ENCODE measurements at places on chromosomes 4 and X.

DNA sequence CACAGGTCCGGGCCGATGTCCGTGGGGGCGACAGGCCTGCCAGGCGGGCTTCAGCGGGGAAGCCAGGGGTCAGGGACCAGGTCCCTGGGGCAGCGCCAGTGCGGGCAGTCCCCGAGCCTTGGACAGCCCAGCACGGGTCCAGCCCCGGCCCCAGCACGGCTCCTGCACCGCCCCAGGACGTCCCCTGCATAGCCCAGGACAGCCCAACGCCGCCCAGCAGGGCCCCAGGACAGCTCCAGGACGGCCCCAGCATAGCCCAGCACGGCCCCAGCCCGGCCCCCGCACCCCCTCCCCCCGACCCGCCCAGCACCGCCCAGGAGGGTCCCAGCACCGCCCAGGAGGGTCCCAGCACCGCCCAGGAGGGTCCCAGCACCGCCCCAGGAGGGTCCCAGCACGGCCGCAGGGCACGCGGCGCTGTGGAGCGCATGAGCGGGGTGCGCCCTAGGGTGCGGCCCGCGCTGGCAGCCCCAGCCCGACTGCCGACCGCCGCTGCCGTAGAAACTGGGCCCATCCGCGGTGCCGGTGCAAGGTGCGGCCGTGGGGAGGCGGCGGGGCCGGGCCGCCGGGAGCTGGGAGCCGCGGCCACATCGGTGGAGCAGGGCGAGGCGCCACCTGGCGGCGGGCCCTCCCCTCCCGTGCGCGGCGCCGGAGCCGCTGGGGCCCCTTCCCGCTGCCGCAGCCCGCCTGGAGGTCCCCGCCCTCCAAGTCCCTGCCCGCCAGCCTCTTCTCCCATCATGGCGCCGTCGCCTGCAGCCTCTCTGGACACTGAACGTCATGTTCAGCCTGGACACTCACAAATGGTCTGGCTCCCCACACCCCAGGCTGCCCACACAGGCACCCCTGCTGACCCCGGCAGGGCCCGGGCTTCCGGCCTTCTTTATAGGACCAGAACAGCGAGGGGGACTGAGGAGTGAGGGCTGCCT lies 106.8 kb upstream of the NKX1-1 start:
- no peak for DNase-seq

GRCh38 chr4:5800496-5800895 lies 89.5 kb downstream of the EVC start:
- DNase-seq: no peak

GRCh38 chrX:38081909-38082308 lies 75.6 kb downstream of the SYTL5 start:
- no peak for DNase-seq

DNA sequence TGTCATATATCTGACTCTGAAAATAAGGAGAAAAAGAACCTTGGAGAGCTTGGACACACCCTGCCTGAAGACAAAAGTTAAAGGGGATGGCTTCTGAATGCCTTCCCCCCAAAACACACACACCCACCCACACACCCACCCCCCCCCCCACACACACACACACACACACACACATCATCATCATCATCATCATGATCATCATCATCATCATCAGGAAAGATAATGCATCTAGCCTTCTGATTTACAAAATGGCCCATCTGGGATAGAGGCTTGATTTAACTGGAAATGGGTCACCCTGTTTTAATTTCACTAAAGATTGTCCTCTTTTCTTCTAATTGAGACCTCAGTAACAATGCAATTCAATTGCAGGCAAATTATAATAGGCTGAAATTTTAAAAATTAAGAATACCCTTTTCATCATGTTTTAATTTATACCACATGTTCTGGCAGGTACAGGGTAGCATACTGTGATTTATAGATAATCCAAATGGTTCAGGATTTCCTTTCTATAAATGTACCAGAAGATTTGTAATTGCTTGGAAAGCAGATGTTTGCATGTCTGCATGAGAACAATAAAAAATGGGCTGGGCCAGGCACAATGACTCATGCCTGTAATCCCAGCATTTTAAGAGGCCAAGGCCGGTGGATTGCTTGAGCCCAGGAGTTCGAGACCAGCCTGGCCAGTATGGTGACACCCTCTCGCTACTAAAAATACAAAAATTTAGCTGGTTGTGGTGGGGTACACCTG lies 56.5 kb downstream of the TRIM2 start:
- DNase-seq: no peak

GRCh38 chr4:120319046-120319767 lies 252.6 kb upstream of the MAD2L1 start:
- no peak for DNase-seq

DNA sequence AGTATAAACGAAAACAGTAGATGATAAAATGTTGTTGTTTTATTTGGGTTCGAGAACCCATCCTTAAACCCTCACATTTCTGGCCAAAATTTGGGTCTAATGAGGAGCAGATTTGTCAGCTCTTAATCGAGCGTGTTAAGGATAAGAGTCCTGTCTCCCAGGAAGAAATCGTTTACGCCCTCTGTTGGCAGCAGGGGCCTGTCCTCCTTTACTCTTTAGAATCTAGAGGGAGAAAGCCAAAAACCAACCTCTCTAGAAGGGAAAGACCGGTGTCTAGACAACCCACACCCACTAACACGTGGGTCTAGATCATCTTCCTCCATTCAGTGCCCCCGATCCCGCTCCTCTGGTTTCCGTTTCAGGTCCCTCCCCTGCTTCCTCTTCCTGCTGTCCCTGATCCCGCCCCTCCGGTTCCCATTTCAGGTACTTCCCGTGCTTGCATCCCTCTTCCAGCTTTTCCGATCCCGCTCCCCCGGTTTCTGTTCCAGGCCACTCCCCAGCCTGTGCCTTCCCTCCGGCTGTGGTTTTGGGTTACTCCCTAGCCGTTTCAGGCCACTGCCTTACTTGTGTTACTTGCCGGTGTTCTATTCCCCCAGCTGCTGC lies 339.1 kb downstream of the PAPSS1 start:
- no peak for DNase-seq

DNA sequence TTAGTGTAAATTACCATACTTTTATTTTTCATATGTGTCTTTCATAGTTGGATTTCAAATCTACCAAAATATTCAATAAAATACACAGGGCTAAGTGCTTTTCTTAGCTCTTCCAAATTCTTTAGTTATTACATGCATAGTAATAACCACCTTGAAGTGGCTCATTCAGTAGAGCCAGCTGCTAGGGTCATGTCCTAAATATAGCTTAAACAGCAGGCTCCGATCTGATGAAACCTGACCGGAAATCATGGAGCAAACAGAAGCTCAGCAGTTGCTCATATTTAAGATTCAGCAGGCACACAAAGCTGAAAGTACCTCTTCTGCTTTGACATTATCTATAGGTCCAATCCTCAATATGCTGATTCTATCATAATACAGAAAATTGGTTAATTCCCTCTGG lies 1470.4 kb downstream of the ADGRL3 start:
- no peak for DNase-seq

DNA sequence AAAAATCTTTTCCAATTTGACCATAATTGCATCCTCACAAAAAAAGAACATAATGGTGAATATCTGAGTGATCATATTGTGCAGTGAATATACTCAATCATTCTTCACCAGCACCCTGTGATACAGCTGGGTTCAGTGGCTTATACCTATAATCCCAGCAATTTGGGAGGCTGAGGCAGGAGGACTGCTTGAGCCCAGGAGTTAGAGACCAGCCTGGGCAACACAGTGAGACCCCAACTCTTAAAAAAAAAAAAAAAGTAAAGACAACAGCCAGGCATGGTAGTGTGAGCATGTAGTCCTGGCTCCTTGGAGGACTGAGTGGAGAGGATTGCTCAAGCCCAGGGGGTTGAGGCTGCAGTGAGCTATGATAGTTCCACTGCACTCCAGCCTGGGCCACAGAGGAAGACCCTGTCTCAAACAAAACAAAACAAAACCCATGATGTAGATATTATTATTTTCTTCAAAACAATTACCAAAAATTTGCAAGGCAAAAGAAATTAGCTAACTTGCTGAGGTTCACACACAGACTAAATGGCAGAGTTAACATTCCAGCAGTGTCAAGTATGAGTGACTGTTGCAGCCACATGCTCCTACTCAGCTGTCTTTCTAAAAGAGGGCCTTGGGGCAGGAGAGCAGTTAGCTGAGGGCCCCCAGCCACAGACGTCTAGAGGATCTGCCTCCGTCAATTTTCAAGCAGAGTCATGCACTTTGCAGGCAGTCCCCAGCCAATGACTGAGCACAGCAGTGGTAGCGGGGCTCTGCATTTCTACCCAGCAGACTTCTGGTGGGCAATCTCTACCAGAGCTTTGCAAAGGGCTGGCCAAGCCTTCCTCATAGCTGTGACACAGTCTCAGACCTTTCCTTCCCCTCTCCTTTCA lies 33.4 kb downstream of the ADGRA3 start:
- no peak for DNase-seq

DNA sequence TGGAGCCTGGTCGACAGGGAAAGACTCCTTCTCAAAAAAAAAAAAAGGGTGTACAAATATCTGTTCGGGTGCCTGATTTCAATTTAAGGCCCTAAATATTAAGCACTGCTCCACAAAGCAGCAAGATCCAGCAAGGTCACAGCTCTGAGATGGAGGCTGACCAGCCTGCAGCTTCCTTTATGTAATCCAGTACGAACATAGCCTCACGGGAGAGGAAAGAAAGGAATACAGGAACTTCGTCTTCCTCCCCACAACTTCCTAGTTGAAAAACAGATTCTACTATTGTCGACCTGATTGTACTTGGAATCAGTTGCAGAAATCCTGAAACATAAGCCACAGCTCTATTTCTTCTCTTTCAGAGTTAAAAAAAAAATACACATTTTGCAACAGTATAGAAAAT lies 53.5 kb upstream of the TBC1D9 start:
- no peak for DNase-seq

Data from SK-N-MC (cell line).